ENCODE measurements at places on chromosomes 7 and 10. TPM values are rescaled to one million over a fixed set of nuclear protein-coding genes. Genes with fewer than 3 reads are reported as not detected.

The EVX1 gene
- 10.7 TPM for total RNA-seq

The TIAL1 gene
- total RNA-seq: 143 TPM

The KAZALD1 gene
- total RNA-seq: 10.0 TPM

The PLCE1 gene
- total RNA-seq: 22.8 TPM

The RADIL gene
- total RNA-seq: 27.0 TPM

The ANKRD61 gene
- total RNA-seq: not detected

The EFCAB10 gene
- 0.82 TPM for total RNA-seq

The FAM221A gene
- 14.4 TPM for total RNA-seq

The NDUFA5 gene
- 65.8 TPM for total RNA-seq

The PNLIPRP3 gene
- not detected for total RNA-seq

Data from endodermal cell (in vitro differentiated cells).